NCI-H2107 (cell line): ENCODE measurements at places on chromosomes 12 and 14.

- no peak for DNase-seq
These were observed 938 bp upstream of the MAX start for GRCh38 chr14:65103150-65103760.

DNA sequence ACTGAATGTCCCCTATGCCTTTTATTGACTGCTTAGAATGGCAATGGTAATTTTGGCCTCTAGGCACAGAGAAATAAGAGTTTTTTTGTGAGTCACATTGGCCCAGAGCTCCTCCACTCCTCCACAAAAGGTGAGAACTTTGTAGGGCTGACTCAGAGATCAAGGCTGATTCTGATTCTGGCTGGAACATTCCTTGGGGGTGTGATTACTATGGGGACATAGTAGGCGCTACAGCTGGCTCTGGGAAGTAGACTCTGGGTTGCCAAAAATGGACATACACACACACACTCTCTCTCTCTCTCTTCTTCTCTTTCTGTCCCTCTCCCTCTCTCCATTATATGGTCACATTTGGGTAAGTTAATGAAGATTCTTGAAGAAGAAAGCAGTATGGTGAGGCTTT lies 174.6 kb upstream of the DDHD1 start:
- DNase-seq: no peak

GRCh38 chr12:61530456-61530855 lies 729.7 kb upstream of the USP15 start:
- DNase-seq: no peak

DNA sequence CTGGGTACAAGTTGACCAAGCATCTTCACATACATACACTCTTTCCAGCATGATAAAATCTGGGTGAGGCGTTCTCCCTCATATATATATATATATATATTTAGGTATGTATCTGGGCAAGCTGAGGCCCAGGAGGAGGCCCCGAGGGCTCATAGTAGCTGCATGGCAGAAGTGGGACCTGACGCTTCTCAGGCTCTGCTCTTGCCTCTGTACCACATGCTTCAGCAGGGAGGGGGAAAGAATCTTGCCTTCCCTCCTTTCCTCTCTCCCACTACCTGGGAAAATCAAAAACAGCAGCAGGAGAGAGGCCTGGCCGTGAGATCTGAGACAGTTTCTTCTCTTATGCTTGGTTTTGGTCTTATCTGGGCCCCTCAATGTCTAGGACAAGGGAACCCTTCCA lies 9.2 kb downstream of the PPP1R1A start:
- DNase-seq: no peak

DNA sequence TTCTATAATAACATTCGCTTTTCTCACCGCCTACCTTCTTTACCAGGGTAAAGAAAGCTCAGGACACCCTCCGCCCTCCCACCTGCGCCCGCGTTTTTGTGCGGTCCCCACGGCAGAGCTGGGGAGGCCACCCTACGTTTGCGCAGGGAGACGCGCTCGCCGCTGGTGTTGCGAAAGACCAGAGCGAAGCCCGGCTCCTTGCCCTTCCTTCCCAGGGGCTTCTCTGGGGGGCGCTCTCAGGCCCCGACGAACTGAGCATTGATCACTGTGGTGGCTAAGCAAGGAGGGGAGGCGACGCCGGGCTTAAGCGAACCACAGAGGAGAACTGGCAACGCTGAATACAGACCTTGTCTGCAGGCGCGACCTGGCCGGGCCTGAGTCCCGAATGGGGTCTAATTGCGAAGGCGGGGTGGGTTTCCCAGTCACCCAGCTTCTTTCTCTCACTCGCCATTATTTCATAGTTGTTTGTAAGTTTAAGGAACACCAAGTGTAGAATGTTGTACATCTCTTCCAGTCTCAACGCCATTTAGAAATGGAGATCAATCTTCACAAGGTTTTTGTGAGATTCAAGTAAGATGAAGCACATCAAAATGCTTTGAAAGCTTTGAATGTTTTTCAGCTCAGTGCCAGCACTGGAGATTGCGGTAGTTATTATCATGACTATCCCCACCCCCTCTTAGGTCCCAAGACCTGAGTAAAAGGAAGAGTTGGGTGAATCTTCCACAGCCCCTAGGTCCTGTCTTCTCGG lies 1.7 kb upstream of the NKX2-1 start:
- peak; percentile 51 for DNase-seq

GRCh38 chr12:71063087-71063486 lies 94.7 kb downstream of the TSPAN8 start:
- no peak for DNase-seq

DNA sequence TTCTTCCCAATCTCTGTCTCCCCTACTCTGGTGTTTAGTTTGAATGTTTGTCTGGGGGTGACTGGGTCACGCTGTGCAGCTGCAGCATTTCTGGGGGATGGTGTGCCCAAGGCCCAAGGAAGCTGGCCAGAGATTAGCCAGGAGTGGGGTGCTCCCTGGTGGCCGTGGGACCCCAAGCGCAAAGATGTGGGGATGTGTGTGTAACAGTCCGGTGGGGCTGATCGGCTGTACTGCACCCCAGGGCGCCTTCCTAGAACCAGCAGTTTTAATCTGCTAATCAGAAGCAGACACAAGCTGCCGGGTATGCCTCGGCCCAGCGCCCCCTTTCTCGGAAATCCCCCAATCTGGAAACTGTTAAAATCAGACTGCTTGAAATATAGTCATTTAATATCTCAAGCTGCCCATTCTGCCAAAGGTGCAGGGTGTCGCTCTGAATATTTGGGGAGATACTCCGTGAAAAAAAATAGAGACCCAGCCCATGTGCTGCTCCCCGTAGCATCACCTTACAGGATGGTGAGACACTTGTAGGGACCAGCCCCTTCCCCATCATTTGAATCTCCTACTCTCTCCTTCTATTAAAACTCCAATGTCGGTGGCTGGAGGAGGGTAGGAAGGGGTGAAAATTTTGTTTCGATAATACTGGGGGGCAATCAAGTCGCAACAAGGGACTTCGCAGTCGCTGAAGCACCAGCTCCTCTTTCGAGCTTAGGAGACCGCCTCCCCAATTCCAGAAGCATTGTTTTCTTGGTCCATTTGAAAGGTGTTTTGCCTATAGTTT lies 4.3 kb downstream of the HOXC9 start:
- DNase-seq: no peak

- DNase-seq: no peak
These were observed 11.9 kb downstream of the SCNN1A start for GRCh38 chr12:6363330-6364043.
